ENCODE measurements at places on chromosomes 16 and 17.

DNA sequence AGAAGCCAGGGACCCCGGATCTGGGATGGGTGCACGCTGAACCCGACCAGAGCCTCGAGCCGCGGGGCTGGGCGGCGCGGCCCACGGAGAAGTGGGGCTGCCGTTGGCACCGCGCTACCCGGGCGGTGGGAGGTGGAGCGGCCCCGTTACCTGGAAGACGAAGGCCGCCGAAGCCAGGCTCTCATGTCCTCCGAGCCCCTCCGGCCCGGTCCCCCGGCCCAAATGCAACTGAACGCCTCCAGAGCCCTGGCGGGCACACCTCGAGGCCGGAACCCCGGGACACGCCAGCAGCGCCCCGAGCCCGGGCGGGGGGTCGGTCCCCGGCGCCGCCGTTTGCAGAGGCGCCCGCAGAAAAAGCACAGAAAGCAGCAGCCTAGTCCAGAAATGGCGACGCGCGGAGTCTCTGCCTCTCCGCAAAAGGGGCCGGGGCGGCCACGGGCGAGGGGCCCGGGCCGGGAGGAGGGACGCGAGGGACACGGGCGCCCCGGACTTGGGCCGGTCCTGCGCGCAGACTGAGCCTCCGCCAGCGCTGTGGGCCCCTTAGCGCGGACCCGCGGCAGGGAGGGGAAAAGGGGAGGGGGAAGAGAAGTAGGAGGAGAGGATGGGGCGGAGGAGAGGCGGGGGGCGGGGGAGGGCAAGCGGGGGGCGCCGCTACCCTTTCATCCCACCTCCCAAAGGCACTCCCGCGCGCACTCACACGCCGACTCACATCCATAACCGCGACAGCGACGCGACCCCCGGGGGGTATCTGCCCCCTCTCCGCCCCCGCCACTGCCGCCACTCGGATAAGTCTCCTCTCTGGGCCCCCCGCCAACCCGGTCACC is 1.4 kb downstream of the AXIN2 start:
- DNase-seq = no peak

- DNase-seq = no peak
Observed at GRCh38 chr16:24497440-24497839, 41.9 kb upstream of the RBBP6 start.

- peak; percentile 37 for DNase-seq
Observed at GRCh38 chr16:15434425-15435215, at the start of gene BMERB1. TSS of gene BMERB1 (plus strand) at chr16:15434588. CDS start at chr16:15434654, 66 bp downstream.

GRCh38 chr17:45022655-45023339 is 28.6 kb downstream of the DCAKD start:
- DNase-seq = no peak

- peak; percentile 19 for DNase-seq
Observed at GRCh38 chr17:17890773-17891759, 54.3 kb upstream of the SREBF1 start.

GRCh38 chr16:63080746-63081145 is 1044.5 kb upstream of the CDH8 start:
- no peak for DNase-seq

DNA sequence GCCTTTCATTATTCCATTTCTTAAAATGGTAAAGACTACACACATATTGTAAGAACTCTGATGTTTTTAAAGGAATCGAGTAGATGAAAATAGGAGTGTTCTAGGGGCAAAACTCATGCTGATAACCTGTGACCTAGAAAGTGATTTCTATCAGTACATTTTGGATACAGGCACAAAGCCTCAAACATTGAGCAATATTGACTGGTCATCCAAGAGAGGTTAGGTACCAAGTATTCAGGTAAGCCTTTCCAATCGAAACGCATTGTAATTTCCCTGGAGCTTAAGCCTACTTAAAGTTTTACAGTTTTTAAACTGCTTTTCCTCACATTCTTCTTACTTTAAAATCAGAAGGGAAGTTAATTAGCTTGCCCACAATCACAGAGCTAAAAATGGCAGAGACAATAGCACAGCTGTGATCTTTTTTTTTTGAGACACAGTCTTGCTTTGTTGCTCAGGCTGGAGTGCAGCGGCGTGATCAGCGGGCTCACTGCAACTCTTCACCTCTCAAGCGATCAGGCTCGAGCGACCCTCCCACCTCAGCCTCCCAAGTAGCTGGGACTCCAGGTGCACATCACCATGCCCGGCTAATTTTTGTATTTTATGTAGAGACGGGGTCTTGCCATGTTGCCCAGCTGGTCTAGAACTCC is 3.3 kb downstream of the GOT2 start:
- no peak for DNase-seq

DNA sequence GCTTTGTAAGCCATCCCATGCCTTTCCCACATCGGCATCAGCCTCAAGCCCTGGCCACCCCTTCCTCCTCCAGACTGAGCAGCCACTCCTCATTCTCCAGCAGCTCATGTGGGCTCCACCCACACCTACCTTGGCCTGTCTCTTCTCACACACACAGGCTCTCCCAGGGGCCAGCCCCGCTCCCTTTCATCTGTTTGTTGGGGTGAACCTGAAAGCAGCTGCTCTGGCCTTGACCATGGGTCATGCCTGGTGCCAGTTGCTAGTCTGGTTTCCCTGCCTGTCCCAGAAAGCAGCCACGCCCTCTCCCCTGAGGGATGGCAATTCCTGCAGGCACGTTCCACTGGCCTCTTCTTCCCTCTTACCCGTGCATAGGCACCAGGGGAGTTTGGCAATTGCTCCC is 11.4 kb upstream of the TMEM238L start:
- DNase-seq = no peak

DNA sequence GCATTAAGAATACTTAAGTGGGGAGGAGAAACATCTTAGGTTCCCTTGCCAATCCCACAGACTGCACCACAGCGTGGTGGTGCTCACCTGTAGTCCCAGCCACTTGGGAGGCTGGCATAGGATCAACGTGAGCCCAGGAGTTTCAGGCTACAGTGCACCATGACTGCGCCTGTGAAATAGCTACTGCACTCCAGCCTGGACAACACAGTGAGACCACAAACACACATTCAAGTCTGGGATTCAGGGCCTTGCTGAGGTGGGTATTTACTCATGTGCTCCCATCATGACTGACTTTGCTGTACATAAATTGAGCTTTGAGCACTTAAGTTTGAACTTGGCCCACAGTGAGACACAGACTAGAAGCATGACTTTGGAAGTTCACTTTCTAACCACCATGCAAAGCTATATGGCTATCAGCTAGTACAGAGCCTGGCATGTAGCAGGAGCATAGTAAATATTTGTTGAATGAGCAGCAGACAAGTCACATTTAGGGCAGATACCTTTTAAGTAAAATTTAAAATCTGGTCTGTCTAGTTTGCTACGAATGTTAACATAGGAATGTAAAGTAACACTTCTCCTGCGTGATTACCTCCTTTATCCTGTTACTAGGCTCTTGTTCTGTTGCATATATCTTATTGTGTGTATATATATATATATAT is 33.5 kb downstream of the CEP95 start:
- no peak for DNase-seq

GRCh38 chr16:4683255-4684057 is 9.9 kb upstream of the NUDT16L1 start:
- no peak for DNase-seq

DNA sequence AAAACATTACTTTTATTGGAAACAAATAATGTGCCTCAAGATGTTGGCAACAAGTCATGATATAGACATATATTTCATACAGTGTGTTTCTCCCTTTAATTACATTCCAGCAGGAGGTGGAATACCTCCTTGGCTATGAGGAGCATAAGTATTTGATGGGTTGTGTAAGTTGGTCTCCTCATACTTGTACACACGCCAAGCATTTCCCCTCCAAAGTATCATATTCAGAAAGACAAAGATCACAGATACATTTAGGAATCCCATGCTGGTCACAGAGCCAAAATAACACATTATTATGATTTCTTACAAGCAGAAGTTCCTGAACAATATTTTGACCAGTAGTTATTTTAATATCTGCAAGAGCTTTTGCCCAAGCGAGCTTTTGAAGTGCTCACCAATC is 57.8 kb downstream of the WSB1 start:
- no peak for DNase-seq

- DNase-seq = no peak
Observed at GRCh38 chr16:50260206-50261159, 5.9 kb upstream of the ADCY7 start.

DNA sequence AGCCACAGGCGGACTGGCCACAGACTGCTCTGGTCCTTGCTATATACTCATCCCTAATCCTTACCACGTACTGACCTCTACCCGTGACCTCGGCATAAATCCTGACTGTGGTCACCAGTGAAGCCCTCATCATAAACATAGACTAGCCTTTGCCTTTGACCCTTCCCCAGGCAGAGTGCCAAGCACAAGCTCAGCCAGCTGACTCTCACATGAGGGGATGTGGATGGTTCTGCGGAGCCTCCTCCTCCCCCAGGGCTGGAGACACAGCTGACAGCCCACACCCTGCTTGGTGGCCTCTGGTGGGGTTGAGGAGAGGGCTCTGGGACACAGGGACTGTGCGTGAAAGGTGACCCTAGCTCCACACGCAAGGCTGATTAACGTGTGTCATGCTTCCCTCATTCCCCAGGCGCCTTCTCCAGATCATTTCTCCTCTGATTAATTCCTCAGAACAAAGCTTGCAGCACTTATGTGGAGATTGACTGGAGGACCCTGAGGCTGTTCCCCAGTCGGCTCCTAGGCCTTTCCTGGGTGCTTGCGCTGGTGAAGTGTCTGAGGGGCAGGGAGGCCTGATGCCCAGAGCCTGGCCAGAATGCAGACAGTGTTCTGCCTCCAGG is 241.5 kb upstream of the NLRP1 start:
- DNase-seq = no peak

- DNase-seq = no peak
Observed at GRCh38 chr17:67555855-67556254, 161.9 kb upstream of the NOL11 start.
